ENCODE measurements at places on chromosomes 16 and 17. TPM values are rescaled to one million over a fixed set of nuclear protein-coding genes. Genes with fewer than 3 reads are reported as not detected.

GRCh38 chr16:4814046-4814445, 11.6 kb upstream of the ROGDI start:
- no peak for DNase-seq

- no peak for DNase-seq
These were observed 18.5 kb upstream of the AATK start for GRCh38 chr17:81184555-81184954.

GRCh38 chr16:9965079-9965478, 217.1 kb downstream of the GRIN2A start:
- DNase-seq, result no peak

GRCh38 chr17:67931227-67931626, 65.0 kb downstream of the C17orf58 start:
- no peak for DNase-seq

DNA sequence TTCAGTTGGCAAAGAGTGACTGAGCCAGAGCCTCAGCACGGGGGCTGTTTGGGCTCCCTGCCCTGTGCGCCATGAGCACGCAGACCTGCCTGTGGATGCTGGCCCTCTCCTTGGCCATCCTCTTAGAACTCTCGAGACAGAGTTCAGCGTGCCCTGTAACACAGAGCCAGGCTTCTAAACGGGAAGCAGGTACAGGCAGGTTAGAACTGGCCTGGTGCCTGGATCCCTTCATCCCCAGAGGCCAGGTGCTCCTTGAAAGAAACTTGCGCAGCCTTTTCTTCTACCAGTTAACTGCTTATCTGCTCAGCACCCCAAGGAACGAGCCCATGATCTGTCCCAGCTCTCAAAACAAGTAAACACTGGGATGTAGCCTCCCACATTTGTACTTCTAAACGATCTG, 6.9 kb downstream of the CCNF start:
- DNase-seq, result no peak

DNA sequence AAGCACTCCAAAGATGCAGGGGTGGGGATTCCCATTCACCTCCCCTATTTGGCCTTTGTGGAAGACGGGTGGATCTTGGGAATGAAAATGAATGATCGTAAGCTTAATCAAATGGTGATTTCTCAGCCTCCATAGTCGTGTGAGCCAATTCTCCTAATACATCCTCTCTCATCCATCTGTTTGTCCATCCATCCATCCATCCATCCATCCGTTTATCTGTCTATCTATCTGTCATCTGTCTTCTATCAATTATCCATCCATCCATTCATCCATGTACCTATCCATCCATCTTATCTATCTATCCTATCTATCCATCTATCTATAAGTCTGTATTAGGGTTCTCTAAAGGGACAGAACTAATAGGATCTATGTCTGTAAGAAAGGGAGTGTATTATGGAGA, 7.8 kb downstream of the RNF213 start:
- no peak for DNase-seq

DNA sequence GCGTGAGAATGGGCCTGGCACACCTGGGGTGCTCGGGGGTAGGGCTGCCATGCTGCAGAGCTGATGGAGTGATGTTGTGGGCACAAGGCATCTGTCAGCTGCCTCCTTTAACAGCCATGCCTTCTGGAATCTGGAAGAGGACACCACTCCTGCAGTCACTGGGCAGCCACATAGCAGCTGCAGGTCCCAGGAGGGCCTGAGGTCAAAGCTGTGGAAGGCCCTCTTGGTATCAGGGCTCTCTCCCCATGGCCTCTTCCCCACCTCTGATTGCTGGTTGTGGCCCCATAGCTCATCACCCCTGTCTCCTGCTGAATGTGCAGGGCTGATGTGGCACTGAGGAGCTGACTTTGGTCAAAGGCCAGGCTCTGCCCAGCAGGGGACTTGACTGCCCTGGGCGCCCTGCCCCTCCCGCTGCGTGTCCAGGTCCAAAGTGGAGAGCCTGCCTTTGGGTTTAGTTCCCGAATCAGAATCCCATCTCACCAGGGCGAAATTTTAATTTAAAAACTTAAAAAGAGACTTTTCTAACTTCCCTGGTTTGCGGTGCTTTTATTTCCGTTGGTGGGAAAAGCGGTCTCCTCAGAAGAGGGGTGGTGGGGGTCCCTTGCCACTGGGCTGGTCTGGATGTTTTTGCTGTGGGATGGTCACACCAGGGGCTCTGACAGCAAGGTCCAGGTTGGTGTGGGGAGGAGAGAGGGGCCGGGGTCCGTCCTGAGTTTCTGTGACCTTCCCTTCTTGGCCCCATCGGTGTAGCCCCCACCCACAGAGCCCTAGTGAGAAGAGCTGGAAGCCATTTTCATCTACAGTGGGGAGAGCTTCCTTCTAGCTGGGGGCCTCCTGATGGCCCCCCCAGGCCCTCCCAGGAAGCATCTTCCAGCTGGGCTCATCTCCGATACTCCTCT, 5.9 kb downstream of the UBALD2 start:
- DNase-seq, result no peak

DNA sequence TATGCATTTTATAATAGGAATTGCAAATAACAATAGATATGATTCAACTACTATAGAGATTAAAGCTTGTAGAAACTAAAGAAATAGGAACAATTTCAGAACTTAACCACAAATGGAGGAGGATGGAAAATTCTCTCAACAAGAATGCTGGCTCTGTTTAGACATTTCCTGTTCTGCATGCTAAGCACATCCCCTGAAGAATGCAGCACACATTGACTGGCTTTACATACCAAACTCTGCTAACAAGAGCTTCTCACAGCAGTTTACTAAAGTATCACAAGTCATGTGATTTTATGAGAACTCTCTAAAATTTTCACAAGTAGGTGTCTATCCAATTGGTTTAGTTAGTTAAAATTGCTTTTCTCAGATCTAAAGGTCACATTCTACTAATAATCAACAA, 85.2 kb downstream of the SPAG9 start:
- DNase-seq, result no peak

GRCh38 chr16:86740906-86741799, 162.8 kb downstream of the FOXL1 start:
- no peak for DNase-seq

DNA sequence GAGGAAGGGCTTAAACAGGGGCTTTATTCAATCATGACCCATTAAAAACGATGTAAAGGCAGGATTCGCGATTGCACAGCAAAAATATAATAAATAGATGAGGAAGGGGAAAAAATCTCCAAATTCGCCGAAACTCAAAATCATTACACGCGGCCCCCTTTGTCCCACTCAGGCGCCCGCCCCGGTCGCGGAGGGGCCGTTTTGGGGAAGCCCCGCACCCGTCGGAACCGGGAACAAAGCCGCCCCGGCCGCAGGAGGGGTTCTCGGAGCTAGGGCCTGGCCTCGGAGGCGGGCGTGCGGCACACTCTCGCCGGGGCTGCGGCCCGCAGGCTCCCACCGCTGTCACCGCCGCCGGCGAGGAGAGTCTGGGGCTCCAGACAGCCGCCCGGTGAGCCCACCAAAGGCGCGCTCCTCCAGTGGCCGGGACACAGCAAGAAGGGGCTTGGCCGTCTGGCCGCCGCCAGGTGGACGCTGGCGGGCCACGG, 521 bp downstream of the C16orf87 start:
- peak; percentile 59 for DNase-seq

DNA sequence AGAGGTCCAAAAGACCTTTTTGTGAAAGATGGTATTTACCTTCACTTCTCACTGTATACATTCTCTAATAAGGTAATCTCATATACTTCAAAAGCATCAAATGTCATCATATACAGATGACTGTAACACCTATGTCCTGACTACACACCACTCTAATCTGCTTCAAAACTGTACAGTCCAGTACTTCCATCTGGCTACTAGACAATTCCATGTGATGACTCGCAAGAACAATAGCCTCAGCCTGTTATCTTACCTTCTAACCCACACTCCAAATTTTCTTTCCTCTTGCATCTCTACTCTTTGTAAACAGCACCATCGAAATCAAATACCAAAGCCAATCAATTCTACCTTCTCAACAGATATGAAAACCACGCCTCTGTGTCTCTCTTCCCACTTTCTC, 24.1 kb downstream of the MYO1D start:
- DNase-seq, result no peak

DNA sequence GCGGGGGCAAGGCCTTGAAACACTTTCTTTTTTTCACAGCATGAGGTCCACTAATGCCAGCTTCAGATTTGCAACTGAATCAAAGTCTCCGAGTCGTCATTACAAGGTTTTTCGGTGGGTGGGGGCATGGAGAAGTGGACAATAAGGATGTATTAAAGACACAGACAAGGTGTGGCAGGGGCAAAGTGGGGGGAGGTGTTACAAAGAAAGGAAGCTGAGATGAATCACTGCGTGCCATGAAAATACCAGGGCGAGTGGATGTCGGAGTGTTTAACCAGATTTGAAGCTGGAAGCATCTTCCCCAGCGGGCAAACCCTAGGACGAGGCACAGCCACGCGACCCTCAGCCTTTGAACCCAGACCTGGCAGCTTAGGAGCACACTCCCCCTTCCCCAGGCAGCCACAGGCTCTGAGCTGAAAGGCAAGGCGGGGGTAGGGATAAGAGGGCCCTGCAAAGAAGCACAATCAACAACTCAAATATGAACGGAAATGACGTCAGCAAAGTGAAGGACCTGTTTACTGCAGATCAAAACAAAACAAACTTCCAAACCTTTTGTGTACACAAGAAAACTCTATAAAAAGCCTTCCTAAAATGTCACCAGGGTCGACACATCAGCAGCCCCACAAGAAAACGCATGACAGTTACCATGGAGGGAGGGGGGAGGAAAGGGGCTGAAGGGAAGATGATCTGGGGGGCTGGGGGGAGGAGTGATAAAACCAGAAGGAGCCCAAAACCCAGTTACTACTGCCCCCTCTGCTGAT, 5.6 kb upstream of the ZFHX3 start:
- DNase-seq, result no peak

DNA sequence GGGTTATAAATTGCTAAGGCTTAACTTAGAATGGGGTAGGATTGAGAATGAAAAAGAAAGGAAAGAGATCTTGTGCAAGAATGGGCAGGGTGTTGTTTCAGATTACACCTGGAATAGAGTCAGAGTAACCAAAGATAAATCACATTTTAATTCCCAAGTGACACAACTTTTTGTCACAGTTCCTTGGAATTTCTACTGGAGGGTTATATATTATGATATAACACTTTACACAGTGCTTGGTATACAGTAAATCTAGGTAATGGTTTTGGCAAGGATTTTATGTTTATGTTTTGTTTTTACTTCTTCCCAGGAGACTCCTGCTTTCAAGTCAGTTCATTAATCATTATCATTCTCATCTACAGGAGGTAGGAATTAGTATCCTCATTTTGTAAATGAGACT, 115.7 kb upstream of the KCNJ16 start:
- no peak for DNase-seq

DNA sequence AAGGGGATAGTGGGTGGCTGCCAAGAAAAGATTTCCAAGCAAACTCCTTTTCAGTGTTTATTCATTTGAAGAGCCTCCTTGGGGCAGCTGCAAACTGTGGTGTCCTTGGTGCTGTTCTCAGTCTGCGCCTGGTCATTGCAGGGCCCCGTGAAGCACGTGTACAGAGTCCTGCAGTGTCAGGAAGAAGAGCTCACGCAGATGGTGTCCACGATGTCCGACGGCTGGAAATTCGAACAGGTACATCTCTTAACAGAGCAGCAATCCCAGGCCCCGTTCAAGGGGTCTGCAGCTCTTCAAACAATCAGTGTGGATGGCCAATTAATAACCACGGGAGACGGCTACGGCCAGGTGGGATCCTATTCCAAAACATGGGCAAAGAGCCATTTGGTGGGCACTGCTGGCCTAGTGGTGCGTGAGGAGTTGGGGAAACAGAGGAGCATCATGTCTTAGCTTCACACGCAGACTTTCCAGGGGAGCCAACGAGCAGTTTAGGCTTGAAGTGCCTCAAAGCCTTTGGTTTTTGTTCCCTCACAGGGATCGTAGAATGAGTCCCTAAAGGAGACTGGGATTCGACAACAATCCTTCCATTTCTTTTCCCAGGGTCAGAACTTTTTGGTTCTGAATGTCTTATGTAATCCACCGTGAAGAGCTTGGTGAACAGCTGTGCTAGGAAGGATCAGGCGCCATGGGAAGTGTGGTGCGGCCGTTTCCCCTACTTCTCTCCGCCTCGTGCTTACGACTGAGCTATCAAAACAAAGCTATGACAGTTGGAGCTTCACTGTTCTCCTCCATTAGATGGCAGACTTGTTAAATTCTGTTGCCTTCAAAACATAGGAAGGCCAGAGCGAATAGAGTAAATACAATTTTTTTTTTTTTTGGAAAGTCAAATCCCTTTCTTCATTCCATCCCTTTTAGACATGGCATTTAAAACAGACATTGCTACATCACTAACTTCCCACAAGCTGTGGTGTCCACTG, 12.6 kb downstream of the KCTD2 start:
- DNase-seq, result no peak

GRCh38 chr16:28108590-28109247, 45.2 kb upstream of the GSG1L start:
- no peak for DNase-seq

DNA sequence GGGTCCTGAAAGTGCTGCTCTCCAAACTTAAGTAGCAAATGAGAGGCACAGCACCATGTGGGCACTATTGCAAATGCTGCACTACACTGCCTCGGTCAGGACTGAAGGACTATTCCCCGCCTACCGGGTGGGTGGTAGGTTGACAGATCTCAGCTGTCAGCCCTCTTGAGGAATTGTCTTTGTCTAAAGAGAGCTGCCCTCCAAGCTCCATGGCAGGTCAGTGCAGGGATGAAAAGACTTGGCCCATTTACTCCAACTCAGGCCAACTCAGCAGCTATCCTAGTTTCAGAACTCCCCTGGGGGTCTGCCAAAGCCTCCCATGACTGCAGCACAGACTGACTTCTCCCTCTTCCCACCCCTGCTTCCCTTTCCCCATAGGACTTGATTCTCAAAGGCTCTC, 3.4 kb upstream of the PDZD9 start:
- DNase-seq, result no peak

GRCh38 chr16:3295209-3295608, 10.0 kb downstream of the TIGD7 start:
- no peak for DNase-seq

Gene TNFSF12
- total RNA-seq, result 4.2 TPM

Gene TBC1D3B
- 0.42 TPM for total RNA-seq

Gene STAT5A
- 13.7 TPM for total RNA-seq

Gene INO80E
- 24.8 TPM for total RNA-seq

Gene GAS2L2
- total RNA-seq, result not detected

Gene TBC1D3K
- not detected for total RNA-seq

Gene TSPAN10
- total RNA-seq, result 0.84 TPM

Gene TNFRSF17
- total RNA-seq, result 0.17 TPM

Gene TBX6
- 0.09 TPM for total RNA-seq

Gene PPP4C
- total RNA-seq, result 68.7 TPM
